NT2/D1 (cell line): ENCODE measurements at places on chromosomes 6 and 20.

DNA sequence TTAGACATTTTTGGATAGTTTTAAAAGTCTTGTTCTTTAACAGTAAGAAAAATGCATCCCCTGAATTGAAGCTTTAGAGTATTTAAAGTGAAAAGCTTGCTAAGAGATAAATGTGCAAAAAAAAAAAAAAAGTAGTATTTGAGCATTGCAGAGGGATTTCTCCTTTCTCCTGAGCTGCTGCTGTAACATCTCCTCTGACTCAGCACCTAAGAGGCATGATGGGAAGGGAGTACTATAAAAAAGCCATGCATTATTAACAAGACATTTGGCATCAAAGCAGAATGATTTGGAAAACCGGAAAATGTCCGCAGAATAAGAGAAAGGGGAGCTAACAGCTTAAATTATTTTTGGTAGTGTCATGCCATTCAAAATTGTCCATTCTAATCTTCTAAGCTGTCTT lies 27.9 kb downstream of the B4GALT5 start:
- no peak for DNase-seq

GRCh38 chr20:63735859-63736718 lies at the start of gene LIME1:
Gene LIME1 (plus strand): TSS chr20:63736664. CDS start chr20:63737550, 886 bp downstream.
- DNase-seq: no peak

- DNase-seq: no peak
Measured at GRCh38 chr6:152301021-152301764, 336.0 kb downstream of the SYNE1 start.

DNA sequence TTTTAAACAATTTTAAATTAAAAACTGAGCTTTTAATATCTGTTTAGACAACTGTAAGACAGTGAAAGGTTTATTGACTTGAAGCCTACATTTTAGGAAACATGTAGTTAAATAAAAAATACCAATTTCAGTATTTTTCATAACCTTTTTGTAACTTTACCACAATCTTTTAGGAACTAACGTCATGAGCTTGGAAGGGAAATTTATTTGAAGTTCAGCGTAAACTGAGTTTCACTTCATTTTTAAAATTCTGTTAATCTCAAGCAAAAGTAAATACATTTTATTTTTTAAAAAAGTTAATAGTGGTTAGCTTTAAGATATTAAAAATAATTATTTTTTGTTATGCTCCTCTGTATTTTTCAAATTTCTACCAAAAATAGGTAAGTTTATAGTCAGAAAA lies 5.5 kb downstream of the CST7 start:
- DNase-seq: no peak

- no peak for DNase-seq
Measured at GRCh38 chr20:37346535-37347346, 801 bp downstream of the SRC start.

DNA sequence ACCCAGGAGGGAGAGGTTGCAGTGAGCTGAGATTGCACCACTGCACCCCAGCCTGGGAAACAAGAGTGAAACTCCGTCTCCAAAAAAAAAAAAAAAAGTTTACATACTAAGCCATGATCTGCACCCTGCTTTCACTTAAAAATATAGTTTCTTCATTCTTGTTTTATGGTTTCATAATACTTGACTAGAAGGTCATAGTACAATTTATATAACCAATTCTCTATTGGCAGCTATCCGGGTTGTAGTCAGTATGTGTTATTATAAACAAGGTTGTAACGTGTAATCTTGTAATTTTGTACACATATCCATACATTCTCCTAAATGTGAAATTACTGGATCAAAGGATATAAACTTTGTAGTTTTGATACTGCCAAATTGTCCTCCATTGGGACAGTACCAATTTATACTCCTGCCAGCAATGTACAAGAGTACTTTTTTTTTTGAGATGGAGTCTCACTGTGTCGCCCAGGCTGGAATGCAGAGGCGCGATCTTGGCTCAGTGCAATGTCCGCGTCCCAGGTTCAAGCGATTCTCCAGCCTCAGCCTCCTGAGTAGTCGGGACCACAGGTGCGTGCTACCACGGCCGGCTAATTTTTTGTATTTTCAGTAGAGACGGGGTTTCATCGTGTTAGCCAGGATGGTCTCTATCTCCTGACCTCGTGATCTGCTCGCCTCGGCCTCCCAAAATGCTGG lies 144.8 kb downstream of the GJA10 start:
- no peak for DNase-seq

DNA sequence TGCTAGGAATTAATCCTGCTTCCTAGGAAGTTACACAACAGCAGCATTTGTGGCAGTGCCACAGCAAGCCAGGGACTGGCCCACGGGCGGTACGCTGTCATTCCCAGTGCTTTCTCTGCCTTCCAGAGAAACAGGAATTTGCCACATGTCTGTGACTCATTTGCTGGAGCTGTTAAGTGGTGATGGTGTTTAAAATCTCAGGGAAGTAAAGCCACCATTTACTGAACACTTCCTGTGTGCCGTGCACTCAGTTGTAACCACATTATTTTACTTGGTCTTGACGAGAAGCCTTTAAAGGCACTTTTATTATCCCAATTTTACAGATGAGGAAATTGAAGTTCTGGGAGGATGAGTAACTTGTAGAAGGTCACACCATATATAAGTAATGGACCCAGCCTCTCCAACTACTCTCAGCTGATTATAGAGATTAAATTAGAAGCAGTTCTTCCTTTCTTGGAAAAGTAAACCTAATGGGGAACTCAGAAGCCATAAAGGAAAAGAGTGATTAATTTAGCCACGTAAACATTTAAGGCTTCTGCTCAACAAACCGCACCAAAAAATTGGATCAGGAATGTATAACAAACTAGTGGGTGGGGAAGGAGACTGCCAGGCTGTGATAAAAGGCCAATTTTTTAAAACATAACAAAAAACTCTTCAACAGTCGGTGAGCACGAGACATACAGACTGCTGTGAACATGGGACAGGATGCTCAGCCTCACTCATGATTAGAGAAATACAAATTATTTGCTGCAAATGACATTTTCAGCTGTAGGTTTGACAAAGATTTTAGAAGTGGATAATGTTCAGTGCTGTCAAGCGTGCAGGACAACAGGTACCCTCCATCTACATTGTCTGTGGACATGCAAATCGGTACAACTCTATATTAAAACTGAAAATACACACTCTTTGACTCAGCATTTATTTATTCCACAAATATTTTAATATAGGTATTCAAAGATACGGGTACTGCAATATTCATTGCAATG lies 311.2 kb downstream of the NRN1 start:
- DNase-seq: no peak

DNA sequence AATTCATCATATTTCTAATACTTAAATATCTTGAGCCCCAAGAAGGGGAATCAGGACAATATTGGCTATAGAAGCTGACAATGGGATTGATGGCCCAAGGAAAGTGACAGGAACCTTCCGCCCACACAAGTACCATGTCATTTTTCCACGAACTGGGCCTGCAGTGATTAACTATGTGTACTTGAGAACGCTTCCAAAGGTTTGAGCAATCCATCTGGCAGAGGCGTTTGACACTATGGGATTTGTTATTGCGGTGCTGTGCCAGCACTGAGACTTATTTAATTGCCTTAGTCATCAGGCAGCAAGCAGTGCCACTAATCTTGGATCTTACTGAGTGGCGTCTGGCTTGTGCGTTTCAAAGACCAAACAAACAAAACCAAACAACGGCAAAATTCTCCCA lies 135.6 kb upstream of the UST start:
- no peak for DNase-seq

DNA sequence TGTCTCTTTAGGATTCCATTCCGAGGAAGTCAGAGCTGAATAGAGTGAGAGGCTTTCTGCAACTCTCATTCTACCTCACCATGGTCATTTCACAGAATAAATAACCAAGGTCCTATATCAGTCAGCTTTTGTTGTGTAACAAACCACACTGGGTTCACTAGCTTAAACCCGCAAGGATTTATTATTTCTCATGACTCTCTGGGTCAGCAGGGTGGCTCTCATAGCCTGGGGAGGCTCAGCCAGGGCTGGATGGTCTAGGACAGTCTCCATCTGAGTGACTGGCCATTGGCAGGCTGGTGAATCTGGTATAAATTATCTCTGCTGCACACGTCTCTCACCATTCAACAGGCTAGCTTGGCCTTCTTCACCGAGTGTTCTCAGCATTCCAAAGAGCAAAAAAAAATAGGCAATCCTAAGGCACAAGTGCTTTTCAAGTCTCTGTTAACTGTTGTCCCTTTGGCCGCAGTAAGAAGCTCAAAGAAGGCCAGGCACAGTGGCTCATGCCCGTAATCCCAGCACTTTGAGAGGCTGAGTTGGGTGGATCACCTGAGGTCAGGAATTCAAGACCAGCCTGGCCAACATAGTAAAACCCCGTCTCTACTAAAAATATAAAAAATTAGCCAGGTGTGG lies 39.7 kb downstream of the ISM1 start:
- DNase-seq: no peak

DNA sequence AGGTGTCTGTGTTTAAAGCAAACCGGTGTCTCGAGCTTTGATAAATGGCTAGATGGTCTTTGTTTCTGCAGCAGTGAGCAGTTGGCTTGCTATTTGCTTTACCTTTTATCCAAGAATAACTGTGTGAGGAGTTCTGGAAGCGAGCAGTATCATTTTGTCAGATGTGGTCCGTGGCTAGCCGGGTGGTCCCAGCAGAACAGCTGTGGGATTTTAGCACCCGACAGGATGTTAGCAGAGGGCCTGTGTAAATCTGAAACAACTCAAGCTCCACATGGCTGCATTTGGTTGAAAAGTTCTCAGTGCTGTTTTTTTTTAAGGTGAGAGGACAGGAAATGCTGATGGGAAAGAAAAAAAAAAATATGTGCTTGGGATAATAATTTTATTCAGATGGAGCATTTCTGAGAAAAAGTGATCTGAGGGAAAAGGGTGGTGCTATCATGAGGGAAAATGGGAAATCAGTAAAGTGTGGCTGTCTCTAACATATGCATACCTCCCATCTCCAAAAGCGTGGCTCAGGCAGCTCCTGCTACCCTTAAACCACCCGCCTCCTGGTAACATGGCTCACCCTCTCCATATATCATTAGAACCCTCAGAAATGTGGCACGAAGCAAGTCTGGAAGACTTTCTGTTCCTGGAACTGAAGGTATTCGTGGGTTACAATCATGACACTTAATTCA lies 215.4 kb downstream of the TSHZ2 start:
- DNase-seq: no peak

DNA sequence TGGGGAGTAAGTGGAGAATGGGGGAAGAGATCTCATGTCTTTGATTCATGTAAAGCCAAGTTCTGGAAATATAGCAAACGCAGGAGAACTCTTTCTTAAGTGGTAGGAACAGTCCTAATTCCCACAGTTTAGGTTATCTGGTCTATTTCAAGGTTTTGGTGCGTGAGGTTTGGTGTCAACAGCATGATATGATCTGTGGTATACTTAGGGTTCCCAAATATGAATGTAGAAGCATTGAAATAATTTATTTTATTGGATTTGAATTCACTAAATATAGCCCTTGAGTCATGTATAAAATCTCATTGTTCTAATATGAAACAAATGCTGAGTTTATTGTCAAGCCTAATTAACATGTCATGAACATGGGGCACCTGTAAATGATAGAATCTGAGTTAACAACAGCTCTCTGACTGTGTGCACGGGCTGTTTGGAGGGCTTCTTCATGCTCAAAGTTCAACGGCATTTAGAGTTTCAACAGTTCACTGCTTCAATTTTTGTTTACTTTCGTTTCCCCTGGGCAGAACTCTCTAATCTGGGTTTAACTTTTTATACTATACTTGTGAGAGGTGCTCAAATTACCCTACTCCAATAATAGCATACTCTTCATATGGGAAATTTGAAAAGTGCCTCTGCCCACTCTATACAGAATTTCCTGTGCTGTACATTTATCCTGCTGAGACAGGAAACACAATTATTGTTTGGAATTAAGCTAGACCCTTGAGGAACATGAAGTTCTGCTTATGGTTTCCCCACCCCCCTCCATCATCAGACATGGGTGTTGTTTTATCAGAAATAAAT lies 236.3 kb upstream of the ZNF217 start:
- DNase-seq: no peak

- DNase-seq: no peak
Measured at GRCh38 chr6:119887666-119888065, 538.1 kb upstream of the MAN1A1 start.

DNA sequence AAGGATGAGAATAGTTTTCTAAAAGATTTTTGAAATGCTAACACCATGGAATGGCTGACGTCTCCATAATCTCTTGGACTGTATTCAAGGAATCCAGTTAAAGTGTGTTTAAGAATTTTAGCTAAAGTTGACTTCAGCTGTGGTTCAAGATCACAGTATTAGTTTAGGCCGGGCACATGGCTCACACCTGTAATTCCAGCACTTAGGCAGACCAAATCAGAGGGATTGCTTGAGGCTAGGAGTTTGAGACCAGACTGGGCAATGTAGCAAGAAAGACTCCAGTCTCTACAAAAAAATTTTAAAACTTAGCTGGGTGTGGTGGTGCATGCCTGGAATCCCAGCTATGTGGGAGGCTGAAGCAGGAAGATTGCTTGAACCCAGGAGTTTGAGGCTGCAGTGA lies 68.2 kb downstream of the RFPL4B start:
- DNase-seq: no peak

- no peak for DNase-seq
Measured at GRCh38 chr6:46586906-46587305, 65.7 kb downstream of the CYP39A1 start.

GRCh38 chr20:62740286-62741141 lies 31.9 kb downstream of the NTSR1 start:
- DNase-seq: no peak

DNA sequence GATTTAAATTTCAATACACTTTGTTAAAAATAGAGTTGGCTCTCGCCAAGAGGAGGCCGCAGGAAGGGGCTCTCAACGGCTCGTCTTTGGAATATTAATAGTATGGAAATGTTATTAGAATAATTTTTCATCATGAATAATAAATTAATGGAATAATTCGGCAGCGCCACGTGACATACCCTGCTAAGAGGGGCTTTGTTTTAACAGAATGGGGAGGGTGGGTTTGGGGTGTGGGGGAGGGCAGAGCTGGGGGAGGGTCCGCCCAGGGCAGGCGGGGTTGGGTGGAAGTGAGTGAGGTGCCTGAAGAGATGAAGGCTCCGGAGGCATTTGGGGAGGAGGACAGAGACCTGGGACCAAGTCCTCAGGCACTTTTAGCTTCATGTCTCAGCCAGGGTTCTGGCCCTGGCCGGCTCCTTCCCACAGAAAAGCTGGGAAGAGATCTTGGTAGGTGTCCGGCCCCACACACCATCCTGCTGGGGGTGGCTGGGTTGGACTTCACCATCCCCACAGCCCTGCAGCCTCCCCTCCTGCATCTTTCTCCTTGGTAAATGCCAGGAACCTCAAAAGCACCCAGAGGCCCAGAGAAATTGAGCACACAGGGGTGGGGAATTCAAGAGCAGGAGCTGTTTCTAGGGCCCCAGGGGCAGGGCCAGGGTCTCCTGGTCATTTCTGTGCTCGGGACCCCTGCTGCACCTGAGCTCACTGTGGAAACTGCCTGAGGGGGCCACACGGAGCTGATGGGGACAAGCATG lies 93.6 kb upstream of the BHLHE23 start:
- no peak for DNase-seq

DNA sequence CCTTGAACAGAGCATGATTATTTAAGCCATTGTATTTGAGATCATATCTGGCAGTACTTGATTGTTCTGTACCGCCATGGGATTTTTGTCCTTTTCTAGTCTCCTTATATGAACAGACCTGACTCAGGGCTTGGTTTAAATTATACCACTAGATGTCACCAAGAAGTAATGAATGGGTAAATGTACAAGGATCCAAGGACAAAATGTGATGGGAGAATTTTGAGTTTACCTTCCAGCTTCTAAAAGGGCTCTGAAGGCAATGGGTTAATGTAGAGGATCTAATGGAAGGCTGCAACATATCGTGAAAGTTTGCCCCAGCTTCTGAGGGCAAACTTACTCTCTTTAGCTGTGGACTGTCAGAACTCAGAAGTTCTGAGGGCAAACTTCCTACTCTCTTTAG lies 12.0 kb downstream of the RNF8 start:
- no peak for DNase-seq
